ENCODE measurements at places on chromosomes 5 and 9.

GRCh38 chr5:33558489-33558888, 117.7 kb downstream of the TARS1 start:
- DNase-seq: peak; percentile 31

GRCh38 chr9:120212153-120212852, 367.7 kb downstream of the CDK5RAP2 start:
- DNase-seq: no peak

DNA sequence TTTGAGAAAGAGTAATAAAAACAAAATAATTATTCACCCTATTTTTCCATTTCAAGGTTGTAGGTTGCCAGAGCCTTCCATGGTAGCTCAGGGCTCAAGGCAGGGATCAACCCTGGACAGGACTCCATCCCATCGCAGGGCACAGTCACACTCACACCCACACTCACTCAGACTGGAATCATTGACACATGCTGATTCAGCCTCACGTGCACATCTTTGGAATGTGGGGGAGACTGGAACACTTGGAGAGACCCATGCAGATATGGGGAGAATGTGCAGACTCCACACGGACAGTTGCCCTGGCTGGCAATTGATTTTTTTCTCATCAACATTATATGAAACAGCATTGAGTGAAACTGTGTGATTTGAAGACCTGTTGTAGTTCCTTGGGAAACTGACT, 234.1 kb downstream of the ADGRV1 start:
- DNase-seq: peak; percentile 46

GRCh38 chr5:108560166-108560565, 178.3 kb upstream of the FBXL17 start:
- no peak for DNase-seq

- DNase-seq: no peak
Observed at GRCh38 chr9:15353892-15354291, 46.9 kb upstream of the TTC39B start.

DNA sequence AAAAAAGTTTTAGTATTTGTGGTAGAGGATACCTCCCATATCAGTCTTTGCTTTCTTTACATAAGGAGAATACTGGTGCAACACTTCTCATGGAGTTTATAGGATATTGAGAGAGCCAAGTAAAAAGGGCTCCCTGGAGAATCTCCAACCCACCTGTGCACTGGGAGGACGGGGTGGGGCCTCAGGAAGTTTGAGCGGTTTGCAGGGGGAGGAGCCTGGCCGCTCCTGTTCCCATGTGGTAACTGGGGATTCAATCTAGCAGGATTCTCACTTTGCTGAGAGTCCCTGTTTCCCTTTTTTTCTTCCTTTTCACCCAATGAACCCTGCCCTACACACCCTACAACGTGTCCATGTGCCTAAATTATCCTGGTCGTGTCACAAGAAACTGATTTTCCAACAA, 82.8 kb downstream of the APTX start:
- DNase-seq: no peak

DNA sequence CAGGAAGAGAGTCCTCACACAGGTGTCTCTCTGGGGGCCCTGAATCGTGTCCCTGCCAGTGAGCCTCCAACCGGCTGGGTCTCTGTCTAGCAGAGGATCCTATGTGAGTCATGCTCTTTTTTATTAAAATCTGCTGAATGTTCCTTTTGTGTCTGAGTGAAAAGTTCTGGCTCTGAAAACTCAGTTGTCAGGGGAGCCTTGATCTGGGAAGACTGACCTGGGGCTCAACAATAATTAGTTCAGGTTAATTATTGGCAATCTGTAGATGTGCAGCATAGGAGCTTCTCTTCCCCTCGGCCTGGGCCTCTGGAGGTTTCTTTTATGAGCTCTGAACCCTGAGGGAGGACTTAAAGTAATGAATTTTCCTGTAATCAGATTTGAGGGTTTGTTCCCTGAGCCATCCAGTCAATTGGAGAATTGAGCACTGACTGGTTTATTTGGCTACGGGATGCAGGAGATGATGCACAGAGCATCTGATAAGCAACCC, 45.2 kb downstream of the ALG2 start:
- no peak for DNase-seq

GRCh38 chr5:34685485-34686165, 29.5 kb downstream of the RAI14 start:
- DNase-seq: peak; percentile 81

DNA sequence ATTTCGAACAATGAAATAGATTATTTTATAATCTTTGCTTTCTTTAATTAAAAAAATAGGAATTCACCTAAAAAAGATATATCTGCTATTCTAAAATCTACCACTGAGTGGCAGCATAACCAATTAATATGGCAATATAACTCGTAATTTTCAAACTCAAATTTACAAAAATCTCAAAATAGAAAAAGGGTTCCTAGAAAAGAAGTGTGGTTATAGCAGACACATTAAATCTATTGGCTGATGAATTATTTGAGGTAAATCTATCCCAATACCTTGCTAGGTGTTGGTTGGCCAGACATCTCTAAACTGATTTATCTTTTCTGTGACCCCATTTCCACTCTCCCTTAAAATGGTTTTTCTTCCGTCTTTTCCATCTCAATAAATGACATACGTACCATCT, 30.2 kb upstream of the NRG2 start:
- peak; percentile 6 for DNase-seq

DNA sequence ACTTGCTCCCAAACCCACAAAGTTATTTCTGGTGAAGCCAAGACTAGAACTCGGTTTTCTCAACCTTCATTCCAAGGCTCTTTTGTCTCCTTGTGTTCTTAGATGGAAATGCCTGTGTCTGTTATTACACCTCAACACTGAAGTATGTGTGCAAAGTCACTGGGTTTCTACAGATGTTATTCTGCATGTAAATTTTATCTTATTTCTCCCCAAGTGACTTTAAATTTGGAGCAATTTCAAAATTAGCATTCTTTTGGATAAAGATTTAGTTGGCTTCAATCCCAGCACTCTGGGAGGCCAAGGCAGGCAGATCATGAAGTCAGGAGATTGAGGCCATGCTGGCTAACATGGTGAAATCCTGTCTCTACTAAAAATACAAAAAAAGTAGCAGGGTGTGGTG, 104.4 kb upstream of the GNA14 start:
- DNase-seq: peak; percentile 80

GRCh38 chr5:89117124-89117644, 234.2 kb upstream of the MEF2C start:
- DNase-seq: peak; percentile 58

DNA sequence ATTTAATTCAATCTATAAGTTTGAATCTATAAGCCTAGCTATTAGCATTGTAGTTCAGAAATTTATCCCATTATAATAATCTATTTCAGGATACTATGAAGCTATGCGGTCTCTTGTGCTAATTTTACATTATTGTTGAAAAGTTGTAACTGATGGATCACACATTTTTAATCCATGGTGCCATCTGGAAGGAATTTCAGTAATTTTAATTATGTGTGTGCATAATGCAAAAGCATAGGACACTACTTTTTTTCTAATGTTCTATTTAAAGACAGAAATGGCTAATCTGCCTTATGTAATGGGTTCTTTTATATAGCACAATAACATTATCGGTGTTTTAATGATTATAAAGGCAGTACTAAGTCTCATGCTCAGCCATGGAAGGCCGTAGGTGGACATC, 90.6 kb downstream of the HOMER1 start:
- DNase-seq: no peak

GRCh38 chr9:37336150-37336549, 86.3 kb upstream of the GRHPR start:
- DNase-seq: no peak

DNA sequence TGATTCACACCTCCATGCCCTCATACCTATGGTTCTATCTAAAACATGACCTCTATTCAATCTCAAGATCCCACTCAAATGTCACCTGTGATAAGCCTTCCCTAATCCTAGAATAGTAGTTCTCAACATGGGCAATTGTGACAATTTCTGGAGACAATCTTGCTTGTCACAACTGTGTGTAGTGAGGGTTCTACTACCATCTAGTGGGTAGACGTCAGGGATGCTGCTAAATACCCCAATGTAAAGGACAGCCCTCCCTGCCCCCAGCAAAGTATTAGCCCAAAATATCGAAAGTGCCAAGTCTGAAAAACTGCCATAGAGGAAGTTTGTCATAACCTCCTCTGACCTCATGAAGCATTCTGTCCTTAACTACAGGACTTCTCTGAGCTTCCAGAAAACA, 32.0 kb downstream of the TBCA start:
- DNase-seq: no peak

DNA sequence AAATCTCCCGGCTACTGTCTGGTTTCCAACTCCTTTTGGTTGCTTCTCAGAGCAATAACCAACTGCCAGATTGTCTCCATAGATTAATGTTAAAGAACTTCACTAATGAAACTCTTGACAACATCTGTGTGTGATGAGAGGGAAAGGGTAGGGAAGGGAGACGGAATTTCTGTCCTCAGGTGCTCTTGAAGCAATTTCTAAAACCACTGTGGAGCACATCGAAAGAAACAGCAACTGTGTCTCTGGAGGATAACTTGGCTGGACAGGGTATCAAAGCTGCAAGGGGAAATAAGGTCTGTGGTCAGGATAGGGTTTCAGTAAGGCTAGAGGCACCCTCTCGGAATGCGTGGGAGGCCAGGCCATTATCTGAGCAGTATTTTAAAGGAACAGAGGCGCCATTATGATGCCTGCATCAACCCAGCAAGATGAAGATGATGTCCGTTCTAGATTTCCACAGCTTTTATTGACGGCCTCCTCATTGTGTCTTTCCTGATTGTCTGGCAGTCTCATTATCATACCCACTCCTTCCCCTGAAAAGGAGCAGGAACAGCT, 76.6 kb downstream of the RORB start:
- DNase-seq: peak; percentile 2

- no peak for DNase-seq
Observed at GRCh38 chr5:58860680-58861079, 277.8 kb downstream of the RAB3C start.

DNA sequence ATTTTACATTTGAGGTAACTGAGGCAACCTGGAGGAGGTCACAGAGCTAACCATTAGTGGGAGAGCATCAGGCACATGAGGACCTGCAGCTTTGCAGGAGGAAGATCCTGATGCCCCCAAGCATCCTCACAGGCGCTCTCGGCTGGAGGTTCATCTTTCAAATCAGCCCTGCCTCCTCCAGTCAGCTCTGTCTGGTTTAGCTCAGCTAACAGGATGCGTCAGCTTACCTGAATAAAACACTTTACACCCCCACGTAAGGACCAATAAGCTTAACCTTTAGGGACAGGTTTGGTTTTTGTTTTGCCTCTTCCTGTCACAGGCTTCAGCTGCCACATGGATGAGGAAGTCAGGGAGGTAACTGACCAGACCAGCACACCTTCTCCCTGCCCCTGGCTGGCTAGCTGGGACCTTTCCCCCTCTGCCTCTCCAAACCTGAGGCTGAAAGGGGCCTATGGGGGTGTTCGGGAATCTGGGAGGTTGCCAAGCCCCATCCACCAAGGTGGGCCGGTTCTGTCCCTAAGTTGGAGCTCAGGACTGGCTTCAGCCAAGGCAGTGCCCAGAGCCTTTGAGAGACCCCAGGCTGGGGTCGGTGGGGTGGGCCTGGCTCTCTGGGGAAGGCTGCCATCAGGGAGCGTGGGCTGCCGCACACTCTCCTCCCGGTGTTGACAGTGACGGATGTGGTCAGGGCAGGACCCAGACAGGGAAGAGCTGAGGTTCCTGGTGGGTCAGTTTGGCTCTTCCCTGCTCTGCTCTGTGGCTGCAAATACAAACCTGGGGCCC, 20.0 kb upstream of the FCN1 start:
- DNase-seq: no peak

DNA sequence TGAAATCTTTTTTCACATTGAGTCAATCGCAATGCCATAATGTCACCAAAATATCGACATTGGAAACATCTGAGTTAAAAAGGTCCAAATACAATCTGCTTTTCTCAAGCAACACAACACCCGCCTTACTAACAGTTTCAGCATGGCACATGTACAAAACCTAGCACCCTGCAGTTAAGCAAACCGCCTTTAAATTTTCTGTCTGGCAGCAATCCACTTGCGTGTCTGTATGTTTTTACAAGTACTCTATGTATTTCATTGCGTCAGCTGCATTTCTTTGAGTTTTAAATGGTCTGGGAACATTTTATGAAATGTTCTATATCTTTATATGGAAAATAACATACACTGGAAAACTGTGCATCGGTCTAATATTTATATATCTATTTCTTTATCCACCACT, 134.6 kb downstream of the DENND1A start:
- no peak for DNase-seq

DNA sequence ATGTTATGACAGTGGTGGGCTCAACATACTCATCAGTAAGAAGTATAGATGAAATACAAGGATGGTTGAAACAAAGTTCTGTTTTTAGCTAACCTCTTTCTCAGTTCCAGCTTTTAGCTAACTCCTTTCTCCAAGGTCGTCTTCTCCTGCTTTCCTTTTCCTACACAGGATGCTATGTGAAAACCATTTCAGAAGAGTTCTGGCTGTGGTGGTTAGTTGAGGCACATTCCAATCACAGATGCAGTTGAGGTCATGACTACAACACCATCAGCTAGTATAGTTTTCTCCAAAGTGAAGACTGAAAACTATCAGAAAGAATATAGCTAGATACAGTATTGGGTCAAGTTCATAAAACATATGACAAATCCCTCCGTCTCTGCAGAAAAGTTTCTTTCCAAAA, 477.7 kb upstream of the C9orf72 start:
- DNase-seq: no peak

DNA sequence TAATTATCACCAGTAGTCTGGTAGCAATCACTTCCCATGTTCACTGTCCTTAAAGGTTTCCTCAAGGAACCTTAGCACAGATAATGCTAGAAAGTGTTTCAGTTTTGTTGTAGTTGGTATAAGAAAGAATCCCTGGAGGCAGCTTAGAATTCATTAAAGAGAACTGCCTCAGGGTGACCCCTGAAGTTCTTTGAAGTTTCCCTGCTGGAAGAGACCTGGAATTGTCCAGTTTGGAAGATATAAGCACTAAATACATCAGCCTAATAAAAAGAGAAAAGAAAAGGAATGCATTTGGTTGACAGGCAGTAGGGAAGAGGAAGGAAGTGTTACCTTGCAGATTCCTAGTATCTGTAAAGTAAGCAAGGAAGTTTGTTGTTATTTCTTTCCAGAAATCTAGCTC, 999.6 kb upstream of the DMAC1 start:
- DNase-seq: no peak

GRCh38 chr9:12065050-12065449, 628.1 kb upstream of the TYRP1 start:
- DNase-seq: no peak

- no peak for DNase-seq
Observed at GRCh38 chr5:158463938-158464337, 605.0 kb upstream of the CLINT1 start.

GRCh38 chr9:123359106-123359505, 3.1 kb downstream of the CRB2 start:
- DNase-seq: no peak

- peak; percentile 23 for DNase-seq
Observed at GRCh38 chr5:26945901-26946300, 92.5 kb downstream of the CDH9 start.

DNA sequence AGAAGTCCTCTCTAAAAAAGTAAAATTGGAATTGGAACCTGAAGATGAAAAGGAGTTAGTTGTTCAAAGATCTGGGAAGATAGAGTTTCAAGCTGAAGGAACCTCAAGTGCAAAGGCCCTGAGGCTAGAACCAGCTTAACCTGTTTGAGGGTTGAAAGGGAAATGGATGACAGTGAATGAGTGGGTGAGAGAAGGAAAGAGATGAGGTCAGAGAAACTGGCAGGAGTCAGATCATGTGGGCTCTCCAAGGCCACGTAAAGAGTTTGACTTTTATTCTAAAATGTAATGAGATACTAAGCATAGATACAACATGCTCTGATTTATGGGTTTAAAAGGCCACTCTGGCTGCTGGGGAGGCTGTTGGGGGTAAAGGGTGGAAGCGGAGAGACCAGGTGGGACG, 2.5 kb upstream of the RAD23B start:
- DNase-seq: peak; percentile 67

GRCh38 chr9:131642496-131643083, 97.3 kb downstream of the PRRT1B start:
- DNase-seq: no peak

Data from M059J (cell line).